ENCODE measurements at places on chromosomes 3 and 15.
A peak's percentile ranks its signal among the peaks of the same experiment; 100 is the strongest.

DNA sequence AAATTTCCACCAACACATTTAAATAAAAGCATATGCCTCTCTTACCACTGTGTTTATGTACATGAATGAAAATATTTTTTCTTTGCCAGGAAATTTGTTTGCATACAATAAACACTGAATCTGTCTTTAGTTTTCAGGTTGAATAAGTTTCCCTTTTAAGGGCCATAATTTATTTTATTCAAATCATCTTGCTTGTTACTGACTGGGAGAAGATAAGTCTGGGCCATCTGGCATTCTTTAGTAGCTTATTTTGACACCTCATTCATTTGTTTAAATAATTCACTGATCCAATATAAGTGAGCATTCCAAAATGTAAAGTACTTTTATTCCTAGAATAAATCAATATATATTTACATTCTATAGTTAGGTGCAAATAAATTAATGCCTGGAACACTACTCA is 1001.3 kb downstream of the PLOD2 start:
- DNase-seq = no peak

DNA sequence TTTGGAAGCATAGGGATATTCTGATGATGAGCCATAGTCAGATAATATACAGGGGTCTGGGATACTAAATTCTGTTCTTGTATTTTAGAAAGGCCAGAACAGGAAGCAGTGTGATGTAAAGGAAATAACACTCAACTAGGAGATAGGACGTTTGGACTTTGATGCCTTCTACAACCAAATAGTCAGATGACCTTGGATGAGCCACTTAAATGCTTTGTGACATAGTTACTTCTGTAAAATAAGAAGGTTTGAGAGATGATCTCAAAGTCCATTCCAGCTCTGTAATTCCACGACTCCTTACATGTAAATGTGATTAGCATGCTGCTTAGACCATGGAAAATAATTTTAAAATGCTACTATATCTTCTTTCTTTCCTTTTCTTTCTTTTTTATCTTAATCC is 29.5 kb upstream of the CCDC54 start:
- peak; percentile 5 for DNase-seq

GRCh38 chr3:133330522-133330921 is 69.3 kb upstream of the BFSP2 start:
- no peak for DNase-seq

- DNase-seq = no peak
These were observed 13.9 kb upstream of the C15orf61 start for GRCh38 chr15:67506775-67507747.

GRCh38 chr3:133486658-133487057 is 86.8 kb downstream of the BFSP2 start:
- no peak for DNase-seq

DNA sequence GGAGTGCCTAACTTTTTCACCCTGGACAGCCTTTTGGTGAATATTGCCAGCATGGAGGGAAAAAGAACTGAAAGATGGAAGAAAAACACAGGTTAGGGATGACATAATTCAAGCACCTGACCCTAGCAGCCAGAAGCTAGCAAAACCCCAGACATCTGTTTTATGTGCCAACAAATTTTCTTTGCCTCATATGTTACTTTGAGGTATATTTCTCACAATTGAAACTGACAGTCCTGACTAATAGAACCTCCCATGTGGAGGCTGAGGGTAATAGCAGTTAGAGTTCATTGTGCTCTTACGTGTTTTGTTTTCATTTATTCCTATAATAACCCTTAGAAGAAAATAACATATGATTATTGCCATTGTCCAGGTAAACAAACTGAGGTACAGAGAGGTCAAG is 71.5 kb upstream of the SLC25A26 start:
- no peak for DNase-seq

DNA sequence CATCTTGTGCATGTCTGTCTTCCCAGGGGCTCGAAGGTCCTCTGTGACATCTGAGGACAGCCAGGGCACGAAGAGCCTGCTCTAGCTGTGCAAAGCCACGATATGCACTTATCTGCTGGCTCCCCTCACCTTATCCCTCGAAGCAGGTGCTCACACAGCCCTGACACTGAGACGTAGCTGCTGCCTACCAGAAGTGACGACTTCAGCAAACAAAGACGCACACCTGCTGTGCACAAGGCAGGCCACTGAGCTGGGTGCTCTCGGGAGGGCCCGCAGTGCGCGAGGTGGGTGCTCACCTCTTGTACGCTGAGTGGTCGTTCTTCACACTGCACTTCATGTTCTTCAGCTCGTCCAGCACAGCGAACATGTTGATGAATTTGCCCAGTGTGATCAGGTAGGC is 37.3 kb downstream of the CYFIP1 start:
- DNase-seq = no peak

- no peak for DNase-seq
These were observed 11.9 kb downstream of the BCL6 start for GRCh38 chr3:187733371-187733770.

DNA sequence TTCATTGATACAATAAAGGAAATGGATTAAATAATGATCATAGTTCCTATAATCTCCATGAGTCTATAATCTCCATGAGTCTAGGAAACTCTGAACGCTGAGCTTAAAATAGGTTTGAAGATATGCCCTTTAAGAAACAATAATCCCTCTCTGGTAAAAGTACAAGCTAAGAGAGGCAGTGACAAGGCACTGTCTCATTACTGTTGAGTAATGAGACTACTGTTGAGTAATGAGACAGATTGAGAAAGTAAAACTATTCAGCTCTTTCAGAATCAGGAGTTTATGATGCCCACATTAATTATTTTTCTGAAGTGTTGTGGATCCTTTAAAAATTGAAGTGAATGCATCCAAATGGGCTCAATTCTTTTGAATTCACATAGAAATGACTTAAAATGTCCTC is 235.5 kb upstream of the THRB start:
- no peak for DNase-seq

- DNase-seq = no peak
These were observed 275.7 kb upstream of the LRTM1 start for GRCh38 chr3:55203546-55203945.

DNA sequence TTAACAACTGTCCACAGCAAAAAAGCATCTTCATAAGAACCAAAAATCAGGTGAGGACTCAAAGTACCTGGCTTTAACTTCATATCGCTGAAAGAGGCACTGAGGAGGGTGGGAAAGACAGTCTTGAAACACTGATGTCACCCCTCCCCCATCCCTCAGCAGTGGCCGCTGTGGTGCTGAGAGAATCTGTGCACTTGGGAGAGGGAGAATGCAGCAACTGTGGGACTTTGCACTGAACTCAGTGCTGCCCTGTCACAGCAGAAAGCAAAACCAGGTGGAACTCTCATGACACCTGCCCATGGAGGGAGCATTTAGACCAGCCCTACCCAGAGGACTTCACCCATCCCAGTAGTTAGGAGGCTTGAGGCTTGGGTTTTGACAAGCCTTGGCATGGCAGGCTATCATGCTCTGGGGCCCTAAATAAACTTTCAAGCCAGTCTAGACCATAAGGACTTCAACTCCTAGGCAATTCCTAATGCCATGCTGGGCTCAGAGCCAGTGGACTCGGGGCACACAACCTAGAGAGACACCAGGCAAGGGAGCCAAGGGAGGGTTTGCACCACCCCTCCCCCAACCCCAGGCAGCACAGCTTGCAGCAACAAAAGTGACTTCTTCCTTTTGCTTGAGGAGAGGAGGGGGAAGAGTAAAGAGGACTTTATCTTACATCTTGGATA is 6.1 kb upstream of the ZSCAN2 start:
- no peak for DNase-seq

DNA sequence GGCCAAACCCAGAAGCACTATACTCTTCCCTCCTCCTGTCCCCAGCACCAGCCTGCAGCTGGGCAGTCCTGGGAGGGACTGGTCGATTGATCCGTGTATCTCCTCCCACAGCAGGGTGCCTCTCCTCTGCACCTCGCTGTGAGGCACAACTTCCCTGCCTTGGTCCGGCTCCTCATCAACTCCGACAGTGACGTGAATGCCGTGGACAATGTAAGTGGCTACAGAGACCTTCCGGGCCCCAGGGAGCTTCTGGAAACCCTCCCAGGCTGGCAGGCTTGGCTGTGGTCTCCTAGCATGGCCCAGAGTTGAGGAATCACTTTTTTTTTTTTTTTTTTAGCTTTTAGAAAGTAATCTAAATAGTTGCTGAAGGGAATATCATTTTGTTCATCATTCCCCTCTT is 30.7 kb downstream of the ANKDD1A start:
- no peak for DNase-seq

DNA sequence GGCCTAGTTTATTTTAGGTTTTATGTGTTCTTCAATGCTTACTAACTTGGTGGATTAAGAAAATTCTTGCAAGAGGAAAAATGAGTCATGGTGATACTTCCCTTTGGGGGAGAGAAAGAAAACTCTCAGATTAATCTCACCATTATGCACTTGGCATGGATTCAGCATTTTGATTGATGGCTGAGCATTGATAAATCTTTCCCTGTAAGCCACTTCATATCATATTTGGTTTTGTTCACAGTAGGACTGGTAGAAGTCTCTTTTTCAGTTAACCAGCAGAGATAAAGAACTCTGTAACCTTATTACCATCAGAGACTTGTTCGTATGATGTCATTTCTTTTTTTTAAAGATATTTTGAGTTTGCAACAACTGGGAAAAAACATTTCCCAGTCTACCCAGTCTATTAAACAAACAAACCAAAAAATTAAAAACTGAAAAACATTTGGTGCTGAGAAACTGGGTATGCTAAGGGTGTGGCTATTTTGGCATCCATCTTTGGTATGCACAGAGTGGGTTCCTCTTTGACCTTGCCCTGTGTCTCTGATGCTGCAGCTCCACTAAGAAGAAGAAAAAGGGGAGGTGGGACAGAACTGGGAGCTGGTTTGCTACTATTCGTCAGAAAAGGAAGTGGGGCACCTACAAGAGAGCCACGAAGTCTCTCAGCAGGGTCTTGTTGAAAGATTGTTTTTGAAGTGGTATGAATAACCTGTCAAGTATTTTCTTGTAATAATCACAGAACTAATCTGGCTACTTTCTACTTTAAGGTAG is 17.2 kb downstream of the TMOD3 start:
- DNase-seq = peak; percentile 69

- DNase-seq = no peak
These were observed 1.6 kb downstream of the GABPB1 start for GRCh38 chr15:50353251-50353974.

- no peak for DNase-seq
These were observed 27.0 kb downstream of the SENP5 start for GRCh38 chr3:196894557-196895295.

- DNase-seq = no peak
These were observed 43.6 kb upstream of the ATP2B2 start for GRCh38 chr3:10548992-10549391.

DNA sequence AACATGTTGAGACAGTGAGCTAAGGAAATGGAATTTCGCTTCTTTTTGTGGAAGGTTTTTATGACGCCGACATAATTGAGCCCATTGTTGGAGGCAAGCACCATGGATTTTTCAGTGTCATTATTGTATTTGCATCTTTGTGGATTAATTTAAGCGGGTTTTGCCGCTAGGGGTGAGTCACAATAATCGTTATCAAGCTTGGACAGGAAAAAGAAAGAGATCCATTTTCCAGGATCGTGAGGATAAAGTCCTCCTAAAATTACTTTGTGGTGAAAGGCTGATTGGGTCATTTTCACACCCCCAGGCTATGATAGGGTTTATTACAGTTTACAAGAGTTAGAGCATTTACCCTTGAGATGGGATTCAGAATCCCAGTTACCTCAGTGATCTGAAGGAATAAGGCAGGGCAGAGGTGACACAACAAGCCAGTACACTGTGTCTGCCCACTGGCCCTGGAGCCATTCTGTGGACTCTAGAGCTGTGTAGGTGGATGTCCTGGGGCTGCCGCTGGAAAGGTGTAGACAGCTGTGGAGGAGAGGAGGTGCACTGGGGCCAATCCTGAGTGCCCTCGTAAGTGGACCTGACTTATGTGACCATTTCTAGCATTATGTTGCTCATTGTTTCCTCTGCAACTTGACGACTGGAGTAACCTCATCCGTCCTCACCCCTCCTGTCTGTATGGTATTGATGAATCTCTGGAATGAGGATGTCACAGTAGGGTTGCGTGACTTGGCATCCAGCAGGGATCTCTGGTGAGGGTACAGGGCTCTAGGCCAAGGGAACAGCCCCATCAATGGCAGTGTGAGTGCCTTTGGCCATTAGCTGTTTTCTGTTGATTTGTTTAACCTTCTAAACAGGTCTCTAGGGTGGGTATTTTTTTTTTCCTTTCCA is 370.1 kb downstream of the LRTM1 start:
- no peak for DNase-seq

GRCh38 chr3:167653155-167653554 is 587 bp downstream of the WDR49 start:
- no peak for DNase-seq

DNA sequence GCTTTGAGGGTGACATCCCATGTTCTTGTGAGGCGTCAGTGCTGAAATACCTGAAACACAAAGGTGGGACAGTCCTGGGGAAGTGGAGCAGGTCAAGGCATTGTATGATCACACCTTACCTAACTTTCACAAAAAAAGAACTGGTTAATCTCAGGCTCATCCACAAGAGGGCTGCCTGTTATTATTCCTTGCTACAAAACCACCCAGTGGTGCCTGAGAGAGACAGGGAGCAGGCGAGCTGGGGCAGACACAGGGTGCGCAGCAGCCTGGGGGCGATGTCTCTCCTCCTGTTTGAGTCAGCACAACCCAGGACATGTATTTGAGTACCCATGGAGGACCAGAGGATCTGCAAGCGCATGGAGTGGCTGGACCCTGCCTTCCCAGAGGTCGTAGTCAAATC is 316.8 kb upstream of the ATP10A start:
- DNase-seq = no peak

Data from pulmonary artery endothelial cell (primary cell).